Ovary (tissue), 10 donors: ENCODE measurements at places on chromosomes 1 and 21.

- DNase-seq = no peak
Observed at GRCh38 chr1:55997536-55997935, 581.8 kb downstream of the PLPP3 start.

DNA sequence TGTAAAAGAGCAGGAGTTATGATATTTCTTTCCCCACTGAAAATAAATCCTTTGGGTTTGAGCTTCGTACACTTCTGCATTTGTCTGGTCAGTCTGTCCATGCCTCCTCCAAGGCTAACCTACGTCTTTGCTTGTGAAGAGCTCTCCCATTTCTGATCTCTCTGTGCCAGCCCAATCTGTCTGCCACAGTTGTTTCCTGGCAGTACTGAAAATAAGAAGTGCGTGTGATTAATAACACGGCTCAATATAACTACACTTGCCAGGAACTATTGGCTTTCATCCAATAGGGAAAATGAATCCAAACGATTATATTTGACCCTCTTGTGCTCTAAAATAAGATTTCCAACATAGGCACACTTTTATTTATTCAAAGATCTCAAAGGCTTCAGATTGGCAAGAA, 19.2 kb upstream of the COL24A1 start:
- DNase-seq = no peak

GRCh38 chr21:35861661-35862060, 198.7 kb downstream of the SETD4 start:
- DNase-seq = no peak

DNA sequence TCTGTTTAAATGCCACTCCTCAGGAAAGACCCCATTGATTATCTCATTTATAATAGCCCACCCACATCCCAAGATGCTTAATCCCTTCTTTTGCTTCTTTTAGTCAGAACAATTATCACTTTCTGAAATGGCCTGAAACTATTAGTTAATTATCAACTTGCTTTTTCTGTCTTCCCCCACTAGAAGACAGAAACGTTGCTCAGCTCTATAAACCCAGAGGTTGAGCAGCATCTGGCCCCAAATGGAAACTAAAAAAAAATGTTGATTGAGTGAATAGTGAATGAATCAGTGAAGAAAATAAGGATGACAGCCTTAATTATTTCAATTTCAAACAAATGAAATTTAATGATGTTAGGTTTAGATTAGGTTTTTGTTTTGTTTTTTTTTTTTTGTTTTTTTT, 38.2 kb upstream of the PIGC start:
- no peak for DNase-seq

- DNase-seq = no peak
Observed at GRCh38 chr1:89978755-89979154, 16.2 kb upstream of the ZNF326 start.

- DNase-seq = no peak
Observed at GRCh38 chr1:202197653-202198365, 4.2 kb downstream of the LGR6 start.

- peak; percentile 57 for DNase-seq
Observed at GRCh38 chr1:67957066-67957465, 93.4 kb downstream of the DIRAS3 start.

DNA sequence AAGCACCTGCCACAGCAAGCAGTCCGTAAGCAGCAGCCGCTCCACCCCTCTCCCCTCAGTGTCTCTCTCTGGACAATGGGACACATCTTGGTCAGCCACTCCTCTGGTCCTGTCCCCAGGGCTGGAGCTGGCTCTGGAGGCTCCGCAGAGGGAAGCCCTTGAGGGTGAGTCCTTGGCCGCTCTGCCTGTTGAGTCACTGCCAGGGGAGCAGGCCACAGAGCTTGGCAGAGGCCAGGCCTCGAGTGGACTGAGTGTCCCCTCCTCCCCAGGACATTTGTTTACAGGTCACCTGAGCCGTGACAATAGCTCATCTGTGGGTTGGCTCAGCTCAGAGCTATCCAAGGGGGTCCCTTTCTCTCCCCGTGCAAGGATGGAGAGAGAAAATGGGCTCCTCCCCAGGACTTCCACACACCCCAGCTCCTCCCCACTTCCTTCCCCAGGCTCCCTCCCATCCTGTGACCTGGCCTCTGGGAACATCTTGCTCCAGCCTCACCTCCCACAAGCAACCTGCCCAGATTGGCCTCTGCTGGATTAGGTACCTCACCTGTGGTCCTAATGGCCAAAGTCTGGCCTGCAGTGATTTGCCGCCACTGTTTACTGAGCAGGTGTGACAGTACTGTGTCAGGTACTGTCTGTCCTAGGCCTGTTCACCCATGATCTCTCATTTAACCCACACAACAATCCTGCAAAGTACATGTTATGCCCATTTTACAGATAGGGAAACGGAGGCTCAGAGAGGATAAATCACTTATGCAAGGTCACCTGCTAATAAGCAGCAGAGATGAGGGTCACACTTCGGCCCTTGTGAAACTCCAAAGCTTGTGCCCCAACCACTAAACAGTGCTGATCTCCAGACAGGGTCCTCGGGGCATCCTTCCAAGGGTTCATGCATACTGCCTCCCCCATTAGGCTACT, 4.8 kb downstream of the FAM131C start:
- DNase-seq = peak; percentile 26

DNA sequence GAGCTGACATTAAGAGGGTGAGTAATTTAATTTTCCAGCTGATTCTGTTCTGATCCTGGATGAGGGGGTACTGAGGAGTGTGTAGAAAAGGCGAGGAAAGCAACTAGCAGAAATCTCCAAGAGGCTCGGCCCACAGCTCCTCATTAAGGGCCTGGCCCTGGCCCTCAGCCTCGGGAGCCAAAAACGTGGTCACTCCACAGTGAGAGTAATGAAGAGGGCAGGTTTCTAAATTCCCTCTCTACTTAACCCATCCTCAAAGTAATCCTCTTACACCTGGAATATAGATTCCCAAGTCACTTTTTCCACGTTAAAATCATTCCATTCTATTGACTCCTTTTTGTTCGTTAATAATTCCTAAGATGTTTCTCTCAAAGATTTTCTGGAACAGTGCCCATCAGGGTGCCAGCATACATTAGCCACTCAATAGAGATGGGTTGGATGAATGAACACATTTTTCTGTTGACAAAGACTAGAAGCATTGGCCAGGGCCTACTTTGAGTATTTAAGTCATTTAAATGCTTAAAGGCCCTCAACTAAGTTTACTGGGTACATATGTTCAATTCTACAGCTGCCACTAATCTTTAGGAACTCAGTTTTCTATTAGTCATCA, 1.1 kb upstream of the COL11A1 start:
- DNase-seq = no peak

- DNase-seq = no peak
Observed at GRCh38 chr1:150562446-150563339, 13.5 kb downstream of the ADAMTSL4 start.

GRCh38 chr1:31901838-31902509, 36.2 kb downstream of the PTP4A2 start:
- DNase-seq = no peak

DNA sequence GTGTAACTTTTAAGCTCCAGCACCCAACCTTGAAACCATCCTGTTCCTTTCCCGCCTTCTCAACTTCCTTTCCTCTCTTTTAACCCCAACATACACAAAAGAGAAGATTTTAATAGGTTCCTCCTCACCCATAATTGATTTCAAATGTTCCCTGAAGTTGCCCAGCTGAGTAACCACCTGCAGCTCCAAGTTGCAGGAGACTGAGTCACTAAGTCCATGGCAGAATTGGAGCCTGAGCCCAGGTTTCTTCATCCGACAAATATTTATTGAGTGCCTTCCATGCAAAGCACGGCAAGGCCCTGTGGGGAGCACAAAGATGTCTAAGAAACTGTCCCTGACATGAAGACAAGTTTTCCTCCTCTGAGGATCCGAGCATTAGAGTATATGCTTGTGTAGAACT, 97.7 kb downstream of the PAPPA2 start:
- no peak for DNase-seq

DNA sequence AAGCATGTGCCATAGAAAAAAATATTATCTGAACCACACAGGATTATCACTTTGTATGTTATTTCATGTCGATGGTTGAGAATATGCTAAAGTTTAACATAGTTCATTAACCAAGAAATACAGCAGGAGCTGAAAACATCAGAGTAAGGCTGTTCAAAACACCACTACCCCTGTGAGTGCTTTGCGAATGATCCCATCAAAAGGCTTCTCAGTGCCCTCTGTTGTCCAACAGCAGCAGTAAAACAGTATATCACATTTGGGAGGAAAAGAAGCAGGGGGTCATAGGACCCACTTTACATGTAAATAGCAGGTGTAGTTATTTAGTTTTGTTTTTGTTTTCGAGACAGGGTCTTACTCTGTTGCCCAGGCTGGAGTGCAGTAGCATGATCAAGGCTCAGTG, 289.4 kb upstream of the FMN2 start:
- DNase-seq = no peak

GRCh38 chr1:203124546-203125317, 2.8 kb upstream of the ADORA1 start:
- no peak for DNase-seq
